ENCODE measurements at places on chromosomes 12 and 14.

- no peak for DNase-seq
- H3K27ac ChIP-seq, result no peak overlapping the region
- peaks cover 12% of the 10 kb centered on the region for H3K4me1 ChIP-seq
- no peaks in the 10 kb centered on the region for H3K27me3 ChIP-seq
These were observed 10.2 kb downstream of the KITLG start for GRCh38 chr12:88570103-88570502.

DNA sequence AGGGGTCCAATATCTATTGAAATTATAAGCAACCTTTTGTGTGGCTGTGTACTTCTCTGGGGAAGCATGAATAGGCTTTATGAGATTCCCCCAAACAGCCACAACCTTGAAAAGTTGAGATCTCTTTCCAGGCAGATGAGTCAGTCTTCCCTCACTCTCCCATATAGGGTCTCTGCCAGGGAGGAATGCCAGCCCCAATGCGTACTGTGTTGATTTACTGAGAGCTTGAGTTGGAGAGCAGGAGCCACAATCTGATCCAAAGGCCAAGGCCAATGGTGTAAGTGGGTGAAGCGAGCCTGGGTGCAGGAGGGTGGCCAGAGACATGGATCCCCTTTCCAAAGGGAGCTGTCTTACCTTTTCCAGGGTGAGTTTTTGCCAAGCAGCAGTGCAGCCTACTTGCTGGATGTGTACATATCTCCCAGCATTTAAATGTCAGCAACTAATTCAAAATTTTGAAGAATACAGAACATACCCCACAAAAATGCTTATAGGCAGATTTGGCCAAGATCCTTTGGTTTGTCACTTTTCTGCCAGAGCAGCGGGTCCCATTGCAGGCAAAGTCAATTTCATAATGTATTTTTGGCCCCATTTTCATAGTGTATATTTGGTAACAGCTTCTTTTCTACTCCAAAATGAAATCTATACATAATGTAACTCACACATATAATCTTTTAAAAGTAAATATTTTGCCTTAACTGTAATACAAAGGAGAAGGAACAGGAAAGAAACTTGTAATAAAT is 88.2 kb downstream of the TBC1D30 start:
- no peaks in the 10 kb centered on the region for H3K27me3 ChIP-seq
- no peak for DNase-seq
- no peaks in the 10 kb centered on the region for H3K36me3 ChIP-seq
- H3K27ac ChIP-seq, result no peak overlapping the region
- no peak overlapping the region for H3K4me3 ChIP-seq

- no peak overlapping the region for H3K27ac ChIP-seq
- H3K4me3 ChIP-seq, result no peak overlapping the region
- no peak for DNase-seq
These were observed 13.5 kb downstream of the KIF5A start for GRCh38 chr12:57563358-57563757.

DNA sequence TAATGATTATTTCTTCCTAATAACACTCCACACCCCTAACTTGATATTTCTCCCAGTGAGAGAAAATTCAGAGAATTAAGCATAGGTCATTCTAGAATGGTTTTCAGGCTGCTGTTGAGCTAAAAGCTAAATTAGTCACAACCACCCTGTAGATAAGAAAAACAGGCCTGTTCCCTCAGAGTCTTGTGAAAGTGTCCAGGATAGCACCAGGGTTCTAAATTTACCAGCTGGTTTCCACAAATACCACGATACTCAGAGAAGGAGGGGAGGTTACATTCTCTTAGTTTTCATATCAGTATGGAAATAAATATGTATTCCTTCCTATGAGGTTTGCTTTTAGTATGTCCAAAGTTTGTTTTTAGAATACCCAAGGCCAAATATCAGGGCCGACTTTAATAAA is 66.0 kb upstream of the YARS2 start:
- no peak overlapping the region for H3K4me3 ChIP-seq
- H3K27me3 ChIP-seq, result no peaks in the 10 kb centered on the region
- no peak for DNase-seq
- H3K27ac ChIP-seq, result no peak overlapping the region
- no peaks in the 10 kb centered on the region for H3K36me3 ChIP-seq
- no peaks in the 10 kb centered on the region for H3K4me1 ChIP-seq

- DNase-seq, result no peak
- no peak overlapping the region for H3K4me3 ChIP-seq
- H3K36me3 ChIP-seq, result no peaks in the 10 kb centered on the region
- H3K27ac ChIP-seq, result no peak overlapping the region
- peaks cover 36% of the 10 kb centered on the region for H3K4me1 ChIP-seq
These were observed 10.8 kb upstream of the GPRC5A start for GRCh38 chr12:12880537-12880936.

DNA sequence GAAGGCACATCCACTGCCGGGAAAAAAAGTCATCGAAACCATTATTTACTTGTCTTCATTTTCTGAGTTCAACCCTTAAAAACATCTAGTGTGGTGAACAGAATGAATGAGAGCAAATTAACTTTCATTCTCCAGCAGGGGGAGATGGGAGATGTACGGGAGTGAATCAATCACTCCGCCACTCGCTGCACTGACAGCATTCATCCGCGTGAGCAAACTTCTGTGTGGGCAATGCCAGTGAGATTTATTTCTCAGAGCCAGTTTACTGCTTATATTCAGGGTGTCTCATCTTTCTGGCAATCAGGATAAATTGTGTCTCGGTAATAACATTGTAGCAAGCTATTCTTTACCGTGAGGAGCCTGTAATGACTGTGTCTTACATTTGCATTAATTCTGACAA is 463.6 kb upstream of the MIS18BP1 start:
- H3K36me3 ChIP-seq, result no peaks in the 10 kb centered on the region
- no peaks in the 10 kb centered on the region for H3K27me3 ChIP-seq
- no peak overlapping the region for H3K27ac ChIP-seq
